ENCODE measurements at places on chromosomes 6 and 20.

GRCh38 chr6:52317841-52318581 is 33.5 kb upstream of the MCM3 start:
- DNase-seq: no peak

DNA sequence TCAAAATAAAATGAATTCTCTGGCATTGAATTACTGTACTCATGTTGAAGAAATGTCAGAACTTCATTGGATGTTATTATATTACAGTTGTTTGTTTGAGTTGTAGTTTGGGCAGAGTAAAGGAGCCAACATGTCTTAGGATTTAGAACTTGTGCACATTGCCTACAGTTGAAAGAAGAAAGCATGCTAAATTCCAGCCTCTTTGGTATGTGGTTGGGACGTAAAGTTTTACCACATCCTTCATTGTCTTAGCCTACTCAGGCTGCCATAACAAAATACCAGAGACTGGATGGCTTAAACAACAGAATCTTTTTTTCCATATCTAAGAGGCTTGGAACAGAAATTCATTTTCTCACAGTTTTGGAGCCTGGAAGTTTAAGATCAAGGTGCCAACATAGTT is 42.4 kb downstream of the HFE start:
- DNase-seq: no peak

GRCh38 chr20:36497856-36498255 is 43.5 kb upstream of the MYL9 start:
- DNase-seq: no peak

DNA sequence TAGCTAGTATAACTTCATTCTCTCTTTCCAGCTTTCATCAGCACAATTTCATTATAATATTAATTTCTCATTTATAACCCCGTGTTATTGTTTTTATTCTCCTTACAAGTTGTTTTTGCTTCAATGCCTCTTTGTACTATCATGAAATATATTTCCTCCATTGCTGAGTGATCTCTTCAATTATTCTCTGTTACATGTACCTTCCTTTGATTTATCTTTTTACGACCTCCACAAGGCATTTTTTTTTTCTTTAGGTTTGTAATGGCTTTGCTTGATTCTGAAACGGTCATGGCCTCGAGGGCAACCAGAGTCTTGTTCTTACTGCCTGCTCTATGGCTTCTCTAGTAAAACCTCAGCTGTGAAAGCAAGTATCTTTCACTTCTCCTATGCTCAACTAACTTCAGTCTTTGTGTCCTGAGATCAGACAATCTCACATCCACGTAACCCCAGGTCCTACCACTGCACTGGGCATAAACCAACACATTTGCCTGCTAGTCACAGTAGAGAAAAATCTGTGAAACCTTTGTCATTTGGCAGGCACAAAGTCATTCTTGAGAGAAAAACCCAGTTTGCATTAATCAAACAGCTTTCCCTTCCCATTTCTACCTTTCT is 119.9 kb downstream of the UST start:
- no peak for DNase-seq

GRCh38 chr20:17662333-17663039 is 19.6 kb downstream of the RRBP1 start:
- DNase-seq: no peak

- DNase-seq: no peak
These were observed 95.3 kb downstream of the TTLL2 start for GRCh38 chr6:167420177-167420576.

DNA sequence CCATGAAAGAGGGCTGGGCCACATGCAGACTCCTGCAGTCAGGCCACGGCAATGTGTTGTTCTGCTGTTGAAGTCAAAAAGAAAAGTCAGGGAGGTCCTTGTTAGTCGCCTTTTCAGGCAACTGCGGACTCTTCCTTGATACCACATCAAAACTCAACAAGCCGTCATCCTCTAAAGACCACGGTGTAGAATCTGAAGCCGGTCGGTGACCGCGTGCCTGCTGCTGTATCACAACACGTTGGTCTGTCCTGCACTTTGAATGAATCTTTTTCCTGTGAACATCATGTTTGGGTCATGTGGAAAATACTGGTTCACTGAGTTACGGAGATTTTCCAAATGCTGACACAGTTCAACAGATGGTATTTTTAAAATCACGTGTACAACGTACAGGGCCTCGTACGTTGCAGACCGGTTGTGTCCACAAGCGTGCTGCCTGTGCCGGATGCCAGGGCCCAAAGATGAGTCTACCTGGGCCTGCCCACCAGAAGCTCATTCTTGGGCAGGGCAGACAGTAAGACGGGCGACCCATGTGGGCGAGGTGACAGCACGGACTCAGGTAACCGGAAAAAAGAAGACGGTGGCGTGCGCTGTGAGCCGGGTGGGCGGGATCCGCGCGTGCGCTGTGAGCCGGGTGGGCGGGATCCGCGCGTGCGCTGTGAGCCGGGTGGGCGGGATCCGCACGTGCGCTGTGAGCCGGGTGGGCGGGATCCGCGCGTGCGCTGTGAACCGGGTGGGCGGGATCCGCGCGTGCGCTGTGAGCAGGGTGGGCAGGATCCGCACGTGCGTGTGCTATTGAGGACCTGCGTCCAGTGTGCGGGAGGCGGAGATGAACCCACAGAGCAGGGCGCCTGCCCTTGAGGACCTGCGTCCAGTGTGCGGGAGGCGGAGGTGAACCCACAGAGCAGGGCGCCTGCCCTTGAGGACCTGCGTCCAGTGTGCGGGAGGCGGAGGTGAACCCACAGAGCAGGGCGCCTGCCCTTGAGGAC is 114.5 kb downstream of the FAM120B start:
- no peak for DNase-seq

DNA sequence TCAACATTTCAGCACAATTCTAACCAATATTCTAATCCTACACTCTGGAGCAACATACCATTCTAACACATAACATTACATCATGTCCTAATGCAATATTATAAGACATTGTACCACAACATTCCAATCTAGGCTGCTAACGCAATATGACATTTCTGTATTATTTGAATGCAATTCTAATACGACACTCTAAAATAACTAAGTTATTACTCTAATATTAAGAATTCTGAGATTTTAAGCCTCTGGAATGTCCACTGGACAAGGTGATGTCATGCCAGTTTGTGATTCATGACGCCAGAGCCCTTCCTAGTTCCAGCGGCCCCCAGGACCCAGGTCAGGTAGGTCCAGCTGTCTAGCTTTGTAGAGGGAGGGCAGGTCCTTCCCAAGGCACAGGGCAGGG is 69.7 kb upstream of the SIRPA start:
- no peak for DNase-seq

- DNase-seq: no peak
These were observed 29.8 kb downstream of the PLCG1 start for GRCh38 chr20:41167118-41167470.

DNA sequence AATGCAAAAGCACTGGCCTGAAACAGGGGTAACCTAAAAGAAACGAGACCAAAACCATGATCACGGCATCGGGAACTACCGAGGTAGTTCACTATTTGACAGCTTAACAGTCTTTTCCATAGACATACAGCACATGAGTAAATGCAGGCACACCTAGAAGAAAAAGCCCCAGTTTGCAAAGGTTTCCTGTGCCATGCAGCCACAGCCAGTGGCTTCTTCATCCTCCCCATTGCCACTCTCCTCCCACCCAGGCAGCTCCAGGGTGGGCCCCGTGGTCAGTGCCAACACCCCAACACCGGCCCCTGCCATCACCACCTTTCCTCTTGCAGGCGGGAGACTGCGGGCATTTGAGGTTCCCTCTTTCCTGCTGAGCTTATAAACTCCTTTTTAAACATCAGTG is 115.4 kb downstream of the SLC23A2 start:
- DNase-seq: no peak

DNA sequence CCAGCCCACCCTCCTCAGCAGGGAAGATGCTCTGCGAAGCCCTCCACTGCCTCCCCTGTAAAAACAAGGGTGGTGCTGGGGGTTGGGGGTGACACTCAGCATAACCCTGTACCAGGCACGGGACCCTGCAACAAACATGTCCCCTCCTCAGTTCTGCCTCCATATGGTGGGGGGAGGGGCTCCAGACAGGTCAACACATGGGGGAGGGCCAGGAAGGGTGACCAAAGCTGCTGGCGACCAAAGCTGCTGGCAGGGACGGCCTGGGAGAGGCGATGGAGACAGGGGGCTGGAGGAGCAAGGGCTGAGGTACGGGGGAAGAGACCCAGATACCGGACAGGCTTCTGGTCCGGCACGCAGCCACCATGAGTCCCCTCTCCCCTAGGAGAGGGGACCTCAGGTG is 123.2 kb downstream of the TAF4 start:
- no peak for DNase-seq

DNA sequence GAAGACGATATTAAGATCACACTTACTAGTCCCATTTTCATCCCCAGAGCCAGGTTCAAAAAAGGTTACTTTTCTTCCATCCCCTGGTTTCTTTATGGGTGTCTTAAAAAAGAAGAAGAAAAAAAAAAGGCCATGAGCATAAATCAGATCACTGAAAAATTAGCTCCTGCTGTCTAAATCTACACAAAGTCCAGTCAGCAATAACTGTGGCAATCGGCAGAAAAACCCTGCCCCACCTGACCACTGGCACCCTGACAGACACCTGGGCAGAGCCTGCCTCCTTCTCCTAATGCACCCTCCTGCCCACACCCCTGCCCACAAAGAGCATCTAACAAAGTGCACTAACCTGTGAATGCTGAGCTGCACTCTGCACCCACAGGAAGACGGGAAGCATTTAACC is 69.8 kb downstream of the STAU1 start:
- no peak for DNase-seq

DNA sequence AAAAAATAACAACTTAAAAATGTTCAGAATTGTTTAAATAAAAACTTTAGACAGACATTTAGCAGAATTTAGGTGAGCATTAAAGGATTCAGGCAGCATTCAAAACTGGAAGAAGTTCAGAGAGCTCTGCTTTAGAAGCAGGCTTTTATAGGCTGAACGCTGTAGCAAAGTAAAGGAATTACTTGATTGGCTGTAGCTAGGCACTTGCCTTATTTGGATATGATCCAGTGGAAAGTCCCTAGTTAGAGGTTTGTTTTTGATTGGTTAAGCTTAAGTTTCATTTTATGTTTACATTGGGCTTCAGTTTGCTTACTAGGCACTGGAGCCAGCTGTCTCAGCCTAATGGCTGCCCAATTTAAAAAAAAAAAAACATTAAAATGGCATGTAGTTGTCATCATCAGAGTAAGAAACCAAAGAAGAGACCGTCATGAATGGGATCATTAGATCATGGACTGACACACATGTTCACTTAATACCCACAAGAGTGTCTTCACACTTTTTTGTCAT is 65.1 kb downstream of the CBFA2T2 start:
- peak; percentile 9 for DNase-seq

DNA sequence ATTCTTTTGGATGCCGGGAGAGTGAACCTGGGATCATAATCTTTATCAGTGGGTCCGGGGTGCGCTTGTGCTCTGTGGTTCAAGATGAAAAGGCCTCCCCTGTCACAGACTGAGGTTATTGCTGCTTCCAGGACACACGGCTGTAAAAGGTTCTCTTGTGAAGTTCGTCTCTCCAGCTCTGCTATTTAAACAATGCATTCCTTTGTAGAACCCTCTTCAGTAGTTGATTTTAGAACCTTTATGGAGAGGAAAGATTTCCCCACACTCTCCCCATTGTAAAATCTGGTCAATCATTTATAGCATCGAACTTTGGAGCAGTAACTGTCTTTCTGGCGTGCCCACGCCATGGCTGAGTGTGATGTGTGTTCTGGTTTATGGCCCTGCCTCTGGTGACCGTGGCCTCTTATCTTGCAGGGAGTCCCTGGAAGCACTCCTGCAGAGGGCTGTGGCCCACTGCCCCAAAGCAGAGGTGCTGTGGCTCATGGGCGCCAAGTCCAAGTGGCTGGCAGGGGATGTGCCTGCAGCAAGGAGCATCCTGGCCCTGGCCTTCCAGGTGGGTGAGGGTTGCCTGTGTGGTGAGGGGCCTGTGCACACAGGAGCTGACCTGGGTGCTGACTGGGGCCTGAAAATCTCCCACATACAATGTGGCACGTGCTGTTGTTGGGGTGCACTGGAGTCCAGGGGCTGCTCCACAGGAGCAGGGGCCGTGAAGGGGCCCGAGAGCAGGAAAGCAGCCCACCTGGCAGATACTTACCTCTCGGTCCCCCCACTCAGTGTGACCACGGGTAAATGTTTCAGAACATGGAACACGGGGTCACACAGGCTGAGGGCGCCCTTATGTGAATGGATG is 11.6 kb upstream of the C20orf204 start:
- no peak for DNase-seq

DNA sequence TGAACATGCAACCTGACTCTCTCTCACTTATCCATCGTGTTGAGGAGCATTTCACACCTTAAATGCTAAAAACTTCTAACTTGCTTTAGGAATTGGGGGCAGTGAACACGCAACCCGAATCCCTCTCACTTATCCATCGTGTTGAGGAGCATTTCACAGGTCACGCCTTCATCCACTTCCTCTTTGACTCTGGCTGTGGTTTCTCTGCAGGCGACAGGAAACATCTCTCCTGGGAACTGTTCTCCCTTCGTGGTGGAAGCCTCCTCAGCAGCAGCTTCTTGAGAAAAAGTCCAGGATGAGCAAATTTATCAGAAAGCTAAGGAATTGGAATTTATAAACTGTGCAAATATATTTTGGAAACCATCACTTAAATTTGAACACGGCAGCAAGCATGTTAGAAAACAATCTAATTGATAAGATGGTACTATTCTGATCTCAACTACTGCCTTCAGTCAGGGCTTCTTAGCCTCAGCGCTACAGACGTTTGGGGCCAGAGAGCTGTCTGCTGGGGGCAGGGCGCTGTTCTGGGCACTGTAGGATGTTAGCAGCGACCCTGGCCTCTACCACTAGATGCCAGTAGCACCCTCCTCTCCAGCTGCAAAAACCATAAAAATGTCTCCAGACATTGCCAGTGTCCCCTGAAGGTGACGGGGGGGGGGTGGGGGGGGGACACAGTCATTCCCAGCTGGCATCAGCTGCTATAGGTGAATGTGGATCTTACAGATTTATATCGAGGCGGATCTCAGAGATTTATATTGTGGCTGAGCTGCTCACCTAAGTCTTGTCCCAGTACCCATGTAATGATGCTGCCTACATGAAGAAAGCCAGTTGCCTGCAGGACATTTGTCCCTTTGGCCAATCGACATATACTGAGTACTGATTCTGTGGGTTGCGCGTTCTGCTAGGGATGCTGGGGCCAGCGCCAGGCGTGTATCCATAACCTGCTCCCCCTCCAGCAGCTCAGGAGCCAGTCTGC is 26.2 kb downstream of the CTCFL start:
- peak; percentile 50 for DNase-seq

DNA sequence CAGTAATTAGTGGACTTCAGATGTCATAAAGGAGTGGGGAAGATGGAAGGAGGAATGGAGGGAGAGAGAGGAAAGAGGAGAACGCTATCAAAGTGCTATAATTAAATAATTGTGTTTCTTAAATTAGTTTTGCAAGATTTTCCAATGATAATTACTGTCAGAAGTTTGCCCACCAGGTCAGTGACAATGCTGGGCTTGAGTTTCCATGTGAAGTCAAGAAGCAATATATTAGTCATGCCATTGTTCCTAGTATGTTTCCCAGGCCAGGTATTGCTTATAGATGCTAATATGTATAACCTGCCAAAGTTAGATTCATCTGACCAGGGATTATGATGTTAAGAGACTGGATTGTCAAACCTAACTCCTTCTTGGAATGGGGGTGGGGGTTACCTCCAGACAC is 131.9 kb downstream of the GJA10 start:
- no peak for DNase-seq

- no peak for DNase-seq
These were observed 798 bp downstream of the DSP start for GRCh38 chr6:7542065-7542873.

- DNase-seq: no peak
These were observed 5.0 kb downstream of the BCL2L1 start for GRCh38 chr20:31717478-31718201.
